NCI-H2171 treated with DMSO at 0.1 percent for 48 hours (cell line): ENCODE measurements at places on chromosomes 4 and X.

- no peak for DNase-seq
These were observed 443.7 kb upstream of the ATOH1 start for GRCh38 chr4:93384887-93385286.

DNA sequence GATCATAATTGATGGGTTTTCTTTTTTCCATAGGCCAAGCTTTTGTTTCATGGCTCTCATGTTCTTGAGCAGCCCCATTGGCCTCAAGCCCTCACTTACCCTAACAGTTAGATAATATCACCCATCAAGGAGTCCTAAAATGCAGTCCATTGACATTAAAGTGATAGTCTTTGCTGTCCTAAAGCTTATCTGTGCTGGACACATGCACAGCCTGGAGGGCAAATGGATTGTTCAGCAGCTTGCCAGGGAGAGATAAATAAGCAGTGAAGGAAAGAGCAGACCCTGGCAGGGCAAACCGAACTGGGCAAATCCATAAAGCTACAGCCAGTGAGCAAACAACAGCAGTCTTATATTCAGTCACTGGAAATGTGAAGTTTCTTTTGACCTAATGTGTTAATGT is 199.6 kb upstream of the MID1 start:
- no peak for DNase-seq

GRCh38 chr4:109728385-109728784 is 1.5 kb downstream of the PLA2G12A start:
- DNase-seq = no peak

GRCh38 chr4:185346975-185347601 is 48.6 kb downstream of the LRP2BP start:
- no peak for DNase-seq

DNA sequence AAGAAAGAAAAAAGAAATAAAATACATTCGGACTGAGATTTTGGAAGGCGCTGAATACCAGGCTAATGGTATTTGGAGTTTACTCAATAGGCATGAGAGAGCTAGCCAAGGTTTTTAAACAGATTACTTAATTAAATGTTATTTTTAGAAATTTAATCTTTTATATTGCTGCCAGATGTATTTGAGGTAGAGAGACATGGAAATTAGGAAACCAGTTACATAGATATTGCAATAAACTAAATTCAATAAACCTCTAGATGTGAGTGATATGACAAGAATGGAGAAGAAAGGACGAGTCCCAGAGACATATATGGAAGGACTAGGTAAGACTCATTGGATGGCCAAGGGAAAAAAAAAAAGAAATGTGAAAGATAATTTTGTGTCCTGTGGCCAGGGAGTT is 38.5 kb upstream of the IL13RA1 start:
- no peak for DNase-seq

DNA sequence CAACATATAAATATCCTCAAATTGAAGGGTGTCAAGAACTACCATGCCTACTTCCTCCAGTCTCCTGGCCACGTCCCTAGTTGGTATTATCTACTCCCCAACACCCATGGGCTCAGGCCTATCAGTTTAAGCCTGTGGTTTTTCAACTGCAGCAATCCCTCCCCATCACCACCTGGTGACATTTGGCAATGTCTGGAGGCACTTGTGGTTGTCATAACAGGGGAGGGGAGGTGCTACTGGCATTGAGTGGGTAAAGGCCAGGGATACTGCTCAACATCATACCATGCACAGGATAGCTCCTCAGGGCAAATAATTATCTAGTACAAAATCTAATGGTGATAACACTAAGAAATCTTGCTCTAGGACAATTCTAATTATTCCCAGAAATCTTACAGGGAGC is 95.3 kb downstream of the COMMD8 start:
- peak; percentile 4 for DNase-seq

GRCh38 chrX:13911586-13911985 is 94.7 kb upstream of the GPM6B start:
- DNase-seq = no peak

- no peak for DNase-seq
These were observed 19.2 kb upstream of the ATXN3L start for GRCh38 chrX:13338996-13339515.

- DNase-seq = peak; percentile 43
These were observed 200.4 kb downstream of the ADGRL3 start for GRCh38 chr4:61400439-61401038.

DNA sequence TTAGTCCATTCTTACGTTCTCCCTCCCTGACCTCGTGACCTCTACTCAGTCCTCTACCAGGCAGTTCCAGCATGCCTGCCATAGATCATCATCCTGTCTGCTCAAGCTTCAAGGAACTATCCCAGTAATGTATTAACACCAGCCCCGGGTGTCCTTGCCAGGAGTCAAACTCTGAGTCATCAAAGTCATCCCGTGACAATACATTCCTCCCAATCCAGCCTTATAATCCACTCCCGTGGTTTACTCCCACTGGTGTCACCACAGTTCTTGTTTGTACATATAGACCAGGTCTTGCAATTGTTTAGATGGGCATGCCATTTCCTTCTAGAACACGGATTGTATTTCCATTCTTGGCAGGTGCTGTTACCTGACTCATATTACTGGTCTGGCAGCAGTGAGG is 68.7 kb upstream of the TAB3 start:
- DNase-seq = no peak

DNA sequence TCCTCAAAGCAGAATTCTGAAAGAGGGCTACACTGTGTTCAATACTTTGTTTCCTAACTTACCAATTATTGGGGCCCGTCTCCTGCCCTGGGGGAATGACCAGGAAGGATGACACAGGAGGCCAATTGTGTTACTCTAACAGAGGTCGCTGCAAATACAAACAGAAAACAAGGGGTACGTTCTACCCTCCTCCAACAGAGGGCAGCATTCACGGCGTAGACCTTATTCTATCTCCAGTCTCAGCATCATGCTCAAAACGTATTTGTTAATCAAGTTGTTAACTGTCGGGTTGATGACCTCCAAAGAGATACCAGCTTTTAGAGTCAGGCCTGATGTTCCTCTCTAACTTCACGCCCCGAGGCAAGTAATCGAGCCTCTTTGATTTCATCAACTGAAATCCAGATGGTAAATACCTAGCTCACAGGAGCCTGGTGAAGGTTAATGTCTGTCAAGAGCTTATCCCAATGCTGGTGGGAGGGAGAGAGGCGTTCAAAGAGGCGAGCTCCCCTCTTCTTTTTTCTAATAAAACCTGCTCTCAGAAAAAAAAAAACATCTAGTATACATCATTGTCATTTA is 181.0 kb upstream of the KCNIP4 start:
- DNase-seq = peak; percentile 7

DNA sequence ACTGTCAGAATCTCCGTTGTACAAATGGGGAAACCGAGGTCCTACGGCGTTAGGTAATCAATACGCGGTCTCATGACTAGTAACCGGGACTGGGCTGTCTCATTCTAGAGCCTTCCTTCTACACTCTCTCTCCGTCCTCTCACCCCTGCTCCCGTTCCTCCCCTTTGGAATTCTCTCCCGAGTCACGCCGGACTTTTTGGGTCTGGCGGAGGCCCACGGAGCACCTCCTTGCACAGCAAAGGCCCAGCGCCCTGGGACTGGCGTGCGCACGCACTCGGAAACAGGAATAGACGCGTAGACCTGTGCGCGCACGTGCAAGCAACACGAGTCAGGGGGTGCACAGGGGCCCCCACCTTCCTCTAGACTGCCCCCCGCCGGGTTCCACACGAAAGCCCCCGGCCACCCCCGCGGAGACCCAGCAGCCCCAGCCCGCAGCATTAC is 361 bp downstream of the QDPR start:
- DNase-seq = peak; percentile 41

- DNase-seq = no peak
These were observed 6.1 kb downstream of the AKAP17A start for GRCh38 chrX:1597345-1598020.
